Fibroblast of skin of scalp (primary cell): ENCODE measurements at places on chromosomes 1 and 21.

GRCh38 chr21:25578056-25578961 lies 29.0 kb downstream of the MRPL39 start:
- DNase-seq: no peak

- no peak for DNase-seq
Measured at GRCh38 chr21:36709868-36710728, 11.2 kb downstream of the SIM2 start.

DNA sequence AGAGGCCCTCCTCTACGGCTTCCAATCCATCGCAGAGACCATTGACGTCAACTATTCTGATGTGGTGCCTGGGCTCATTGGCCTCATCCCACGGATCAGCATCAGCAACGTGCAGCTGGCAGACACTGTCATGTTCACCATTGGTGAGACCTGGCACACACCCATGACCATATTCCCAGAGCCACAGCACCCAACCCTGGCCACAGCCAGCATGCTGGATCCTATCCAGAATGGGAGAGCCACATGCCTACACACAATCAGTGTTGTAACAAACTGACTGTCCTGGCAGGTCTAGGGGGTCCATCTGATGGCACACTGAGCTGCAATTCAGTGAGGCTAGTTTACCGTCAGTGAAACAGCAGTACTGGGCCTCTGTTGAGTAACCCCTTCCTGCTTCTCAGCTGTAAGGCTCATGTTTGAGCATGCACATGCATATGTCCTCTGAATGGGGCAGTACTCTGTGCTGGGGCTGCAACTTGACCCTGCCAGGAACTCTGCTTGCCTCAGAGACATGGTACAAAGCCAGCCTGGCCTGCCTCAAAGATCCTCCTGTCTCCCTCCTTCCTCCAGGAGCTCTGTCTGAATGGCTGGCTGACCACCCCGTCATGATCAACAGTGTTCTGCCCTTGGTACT lies 10.8 kb downstream of the IPO13 start:
- DNase-seq: no peak

DNA sequence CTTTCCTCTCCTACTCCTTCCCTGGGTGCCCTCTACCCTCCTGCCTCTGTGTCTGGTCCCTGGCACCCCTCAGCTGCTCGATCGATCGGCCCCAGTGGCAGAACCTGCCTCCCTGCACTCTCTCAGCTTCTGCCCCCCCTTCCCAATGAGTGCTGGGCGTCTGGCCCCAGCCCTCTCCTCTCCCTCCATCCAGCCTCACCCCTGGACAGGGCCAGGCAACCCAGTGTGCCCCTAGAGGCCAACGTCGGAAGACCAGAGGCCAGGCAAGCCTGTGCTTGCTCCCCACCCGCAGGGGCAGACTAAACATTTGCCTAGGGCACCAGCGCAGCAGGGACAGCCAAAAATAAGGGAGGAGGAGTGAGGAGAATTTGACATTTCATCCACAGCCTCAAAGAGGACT lies 43.5 kb downstream of the LGR6 start:
- peak; percentile 42 for DNase-seq

- DNase-seq: no peak
Measured at GRCh38 chr1:14298806-14299205, 299.7 kb upstream of the KAZN start.
